ENCODE measurements at places on chromosomes 16 and 17. TPM values are rescaled to one million over a fixed set of nuclear protein-coding genes. Genes with fewer than 3 reads are reported as not detected.

- no peak for DNase-seq
- H3K27ac ChIP-seq = no peak overlapping the region
- H3K36me3 ChIP-seq = no peaks in the 10 kb centered on the region
- H3K4me1 ChIP-seq = no peaks in the 10 kb centered on the region
- no peak overlapping the region for H3K4me3 ChIP-seq
- H3K27me3 ChIP-seq = no peaks in the 10 kb centered on the region
Measured at GRCh38 chr16:54437921-54438320, 151.3 kb upstream of the IRX3 start.

GRCh38 chr16:8729779-8730334, 55.4 kb downstream of the ABAT start:
- peaks cover 13% of the 10 kb centered on the region for H3K4me1 ChIP-seq
- H3K4me3 ChIP-seq = no peak overlapping the region
- no peak for DNase-seq
- H3K36me3 ChIP-seq = no peaks in the 10 kb centered on the region

DNA sequence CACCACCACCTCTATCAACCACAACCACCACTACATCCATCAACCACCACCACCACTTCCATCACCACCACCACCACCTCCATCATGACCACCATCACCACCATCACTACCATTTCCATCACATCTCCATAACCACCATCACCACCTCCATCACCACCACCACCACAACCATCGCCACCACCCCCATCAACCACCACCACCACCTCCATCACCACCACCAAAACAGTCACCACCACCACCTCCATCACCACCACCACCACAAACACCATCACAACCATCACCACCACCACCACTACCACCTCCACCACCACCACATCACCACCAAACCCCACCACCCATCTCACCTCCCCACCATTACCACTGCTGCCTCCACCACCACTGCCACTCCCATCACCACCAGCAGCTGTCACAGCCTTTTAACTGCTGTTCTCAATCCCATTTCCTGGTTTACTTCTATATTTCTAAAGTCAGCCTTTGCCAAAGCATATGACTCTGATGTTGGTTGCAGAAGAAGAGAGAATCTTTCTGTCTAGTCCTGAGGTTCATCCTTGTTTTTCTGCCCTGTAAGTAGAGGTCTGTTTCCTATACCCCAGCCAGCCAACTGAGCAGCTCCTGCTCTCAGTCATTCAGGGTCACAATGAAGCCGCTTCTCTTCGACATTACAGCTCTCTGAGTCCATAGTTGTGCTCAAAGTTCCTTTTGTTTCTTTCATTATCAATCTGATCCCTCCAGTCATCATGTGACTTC, 14.0 kb downstream of the MARCHF10 start:
- H3K4me3 ChIP-seq = peak overlapping the region; percentile 13
- H3K27me3 ChIP-seq = peaks cover 16% of the 10 kb centered on the region
- H3K27ac ChIP-seq = no peak overlapping the region
- H3K36me3 ChIP-seq = peaks cover 5% of the 10 kb centered on the region

DNA sequence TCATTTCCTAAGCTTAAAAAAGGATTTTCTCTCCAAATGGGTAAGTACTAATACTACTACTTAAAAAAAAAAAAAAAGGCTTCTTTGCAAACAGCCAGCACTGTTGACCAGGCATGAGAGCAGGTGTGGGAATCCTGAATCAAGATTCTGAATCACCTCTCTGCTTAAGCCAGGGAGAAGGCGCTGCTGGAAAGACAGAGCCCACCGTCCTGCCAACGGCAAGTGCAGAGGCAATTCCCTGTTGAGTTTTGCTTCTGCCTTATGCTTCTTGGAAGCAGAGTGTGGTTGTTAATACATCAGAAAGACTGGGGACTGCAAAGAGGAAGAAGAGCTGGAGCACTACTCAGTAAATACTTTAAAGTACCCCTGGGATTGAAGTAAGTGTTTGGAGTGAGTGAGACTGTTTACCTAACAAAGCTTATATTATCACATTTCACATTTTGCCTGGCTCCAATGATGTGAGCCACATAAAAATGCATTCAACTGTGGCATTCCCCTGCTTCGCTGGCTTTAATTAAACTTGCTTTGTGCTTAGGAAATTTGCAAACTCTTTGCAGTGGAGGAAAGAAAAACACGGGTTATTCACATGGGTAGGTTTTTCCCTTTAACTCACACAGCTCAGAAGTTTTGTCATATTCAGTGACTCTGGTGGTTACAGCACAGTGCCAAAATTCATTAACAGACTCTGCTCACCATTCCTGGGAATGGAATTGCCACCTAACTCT, 86.0 kb upstream of the KIF2B start:
- H3K27me3 ChIP-seq = no peaks in the 10 kb centered on the region
- no peaks in the 10 kb centered on the region for H3K4me1 ChIP-seq
- H3K36me3 ChIP-seq = no peaks in the 10 kb centered on the region

DNA sequence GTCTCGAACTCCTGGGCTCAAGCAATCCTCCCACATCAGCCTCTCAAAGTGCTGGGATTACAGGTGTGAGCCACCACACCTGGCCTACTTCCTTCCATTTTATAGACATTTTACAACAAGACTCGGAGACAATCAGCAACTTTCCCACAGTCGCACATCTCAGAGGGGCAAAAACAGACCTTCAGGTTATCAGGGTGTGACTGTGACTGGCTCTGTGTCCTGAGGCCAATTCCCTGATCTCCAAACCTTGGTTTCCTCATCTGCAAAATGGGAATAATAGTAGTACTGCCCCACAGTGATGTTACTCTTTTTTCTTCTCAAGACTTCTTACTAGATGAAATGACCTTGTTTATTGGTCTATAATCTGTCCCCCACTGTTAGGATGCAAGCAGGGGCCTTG, 10.8 kb upstream of the KCNH6 start:
- H3K4me1 ChIP-seq = no peaks in the 10 kb centered on the region
- H3K27me3 ChIP-seq = peaks cover 5% of the 10 kb centered on the region
- no peak for DNase-seq
- H3K36me3 ChIP-seq = no peaks in the 10 kb centered on the region

GRCh38 chr16:11621920-11622651, 35.4 kb upstream of the LITAF start:
- H3K27ac ChIP-seq = peak overlapping the region; percentile 96
- peaks cover 80% of the 10 kb centered on the region for H3K4me1 ChIP-seq

DNA sequence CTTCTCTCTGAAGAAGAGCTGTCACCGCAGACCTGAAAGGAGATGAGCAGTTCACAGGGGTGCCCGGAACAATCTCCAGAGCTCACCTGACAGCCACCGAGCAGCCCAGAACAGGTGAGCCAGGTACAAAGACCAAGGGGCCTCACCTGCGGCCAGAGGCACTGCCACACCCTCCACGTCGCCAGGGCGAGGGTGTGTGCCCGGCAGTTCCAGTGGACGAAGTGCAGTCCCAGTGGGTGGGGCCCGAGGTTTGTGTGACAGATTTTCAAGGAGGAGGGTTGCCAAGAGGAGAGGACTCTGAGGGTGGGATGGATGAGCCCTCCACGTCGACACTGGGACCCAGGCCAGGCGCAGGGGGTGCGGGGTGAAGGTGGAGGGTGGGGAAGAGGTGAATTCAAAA, 61.7 kb downstream of the SMPD3 start:
- DNase-seq = no peak
- peaks cover 10% of the 10 kb centered on the region for H3K4me1 ChIP-seq
- peaks cover 22% of the 10 kb centered on the region for H3K27me3 ChIP-seq
- no peaks in the 10 kb centered on the region for H3K36me3 ChIP-seq
- H3K27ac ChIP-seq = no peak overlapping the region

GRCh38 chr16:53058441-53058840, 3.6 kb downstream of the CHD9 start:
- no peak overlapping the region for H3K4me3 ChIP-seq
- no peaks in the 10 kb centered on the region for H3K27me3 ChIP-seq
- H3K4me1 ChIP-seq = peaks cover 48% of the 10 kb centered on the region
- H3K27ac ChIP-seq = no peak overlapping the region
- no peak for DNase-seq

GRCh38 chr17:7308625-7309433, 1.4 kb downstream of the EIF5A start:
- peaks cover 52% of the 10 kb centered on the region for H3K36me3 ChIP-seq
- H3K27me3 ChIP-seq = no peaks in the 10 kb centered on the region
- peak overlapping the region; percentile 96 for H3K4me3 ChIP-seq
- peak overlapping the region; percentile 99 for H3K27ac ChIP-seq
- DNase-seq = peak; percentile 89
- H3K4me1 ChIP-seq = peaks cover 53% of the 10 kb centered on the region

- H3K27ac ChIP-seq = peak overlapping the region; percentile 62
- no peaks in the 10 kb centered on the region for H3K27me3 ChIP-seq
- peaks cover 38% of the 10 kb centered on the region for H3K4me1 ChIP-seq
- DNase-seq = peak; percentile 81
- H3K36me3 ChIP-seq = peaks cover 25% of the 10 kb centered on the region
Measured at GRCh38 chr16:50210266-50211038, 55.9 kb upstream of the ADCY7 start.

DNA sequence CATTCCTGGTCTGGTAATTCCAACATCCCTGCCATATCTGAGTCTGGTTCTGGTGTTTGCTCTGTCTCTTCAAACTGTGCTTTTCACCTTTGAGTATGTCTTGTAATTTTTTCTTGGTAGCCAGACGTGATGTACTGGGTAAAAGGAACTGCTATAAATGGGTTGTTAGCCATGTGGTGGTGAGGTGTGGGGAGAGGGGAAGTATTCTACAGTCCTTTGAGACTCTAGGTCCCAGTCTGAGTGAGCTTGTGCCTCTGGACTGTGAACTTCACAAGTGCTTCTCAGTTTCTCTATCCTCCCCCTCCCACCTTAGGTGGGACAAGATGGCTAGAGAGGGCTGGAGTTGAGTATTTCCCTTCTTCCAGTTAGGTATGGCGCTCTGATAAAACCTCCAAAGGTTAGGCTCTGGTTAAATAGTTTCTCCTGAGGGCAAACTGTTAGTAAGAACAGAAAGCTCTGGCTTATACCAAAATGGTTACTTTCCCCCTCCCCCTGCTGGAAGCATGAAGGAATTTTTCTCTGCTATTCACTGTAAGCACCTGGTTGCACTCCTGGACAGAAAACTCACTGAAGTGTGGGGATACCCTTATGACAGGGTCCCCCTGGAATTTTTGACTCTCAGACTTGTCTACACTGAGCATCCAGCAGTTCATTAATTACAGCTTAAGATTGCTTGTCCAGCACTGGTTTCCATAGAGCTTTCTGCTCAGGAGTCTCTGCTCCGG, 87.8 kb downstream of the MARCHF10 start:
- no peak overlapping the region for H3K4me3 ChIP-seq
- H3K4me1 ChIP-seq = peaks cover 19% of the 10 kb centered on the region
- DNase-seq = no peak
- peaks cover 2% of the 10 kb centered on the region for H3K36me3 ChIP-seq
- H3K27ac ChIP-seq = no peak overlapping the region

DNA sequence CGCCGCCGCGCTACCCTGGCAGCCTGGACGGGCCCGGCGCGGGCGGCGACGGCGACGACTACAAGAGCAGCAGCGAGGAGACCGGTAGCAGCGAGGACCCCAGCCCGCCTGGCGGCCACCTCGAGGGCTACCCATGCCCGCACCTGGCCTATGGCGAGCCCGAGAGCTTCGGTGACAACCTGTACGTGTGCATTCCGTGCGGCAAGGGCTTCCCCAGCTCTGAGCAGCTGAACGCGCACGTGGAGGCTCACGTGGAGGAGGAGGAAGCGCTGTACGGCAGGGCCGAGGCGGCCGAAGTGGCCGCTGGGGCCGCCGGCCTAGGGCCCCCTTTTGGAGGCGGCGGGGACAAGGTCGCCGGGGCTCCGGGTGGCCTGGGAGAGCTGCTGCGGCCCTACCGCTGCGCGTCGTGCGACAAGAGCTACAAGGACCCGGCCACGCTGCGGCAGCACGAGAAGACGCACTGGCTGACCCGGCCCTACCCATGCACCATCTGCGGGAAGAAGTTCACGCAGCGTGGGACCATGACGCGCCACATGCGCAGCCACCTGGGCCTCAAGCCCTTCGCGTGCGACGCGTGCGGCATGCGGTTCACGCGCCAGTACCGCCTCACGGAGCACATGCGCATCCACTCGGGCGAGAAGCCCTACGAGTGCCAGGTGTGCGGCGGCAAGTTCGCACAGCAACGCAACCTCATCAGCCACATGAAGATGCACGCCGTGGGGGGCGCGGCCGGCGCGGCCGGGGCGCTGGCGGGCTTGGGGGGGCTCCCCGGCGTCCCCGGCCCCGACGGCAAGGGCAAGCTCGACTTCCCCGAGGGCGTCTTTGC, 3.1 kb downstream of the HIC1 start:
- no peak for DNase-seq
- H3K27ac ChIP-seq = no peak overlapping the region
- peaks cover 3% of the 10 kb centered on the region for H3K27me3 ChIP-seq
- H3K4me1 ChIP-seq = peaks cover 29% of the 10 kb centered on the region

DNA sequence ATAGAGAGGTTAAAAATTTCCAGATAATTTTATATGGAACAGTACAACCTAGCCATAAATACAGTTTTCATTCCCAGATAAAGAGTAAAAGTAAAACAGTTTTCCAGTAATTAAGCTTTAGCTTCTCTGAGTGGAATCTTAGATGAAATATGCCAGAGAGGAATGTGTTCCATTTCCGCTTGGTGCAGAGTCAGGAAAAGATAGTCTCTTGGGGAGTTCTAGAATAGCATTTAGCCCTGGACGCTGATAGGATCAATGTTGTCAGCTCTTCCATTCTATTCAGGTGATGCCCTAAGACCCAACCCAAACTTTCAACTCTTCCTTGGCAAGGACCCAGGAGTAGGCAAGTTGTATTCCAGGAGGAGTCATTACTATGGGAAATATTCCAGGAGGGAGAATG, 30.9 kb upstream of the ABCA3 start:
- no peaks in the 10 kb centered on the region for H3K36me3 ChIP-seq
- no peak overlapping the region for H3K27ac ChIP-seq
- no peak overlapping the region for H3K4me3 ChIP-seq
- H3K27me3 ChIP-seq = peaks cover 40% of the 10 kb centered on the region
- no peak for DNase-seq

GRCh38 chr17:42517516-42517915, 18.5 kb upstream of the NAGLU start:
- no peak overlapping the region for H3K4me3 ChIP-seq
- peak; percentile 84 for DNase-seq
- H3K36me3 ChIP-seq = no peaks in the 10 kb centered on the region
- peaks cover 4% of the 10 kb centered on the region for H3K27me3 ChIP-seq

DNA sequence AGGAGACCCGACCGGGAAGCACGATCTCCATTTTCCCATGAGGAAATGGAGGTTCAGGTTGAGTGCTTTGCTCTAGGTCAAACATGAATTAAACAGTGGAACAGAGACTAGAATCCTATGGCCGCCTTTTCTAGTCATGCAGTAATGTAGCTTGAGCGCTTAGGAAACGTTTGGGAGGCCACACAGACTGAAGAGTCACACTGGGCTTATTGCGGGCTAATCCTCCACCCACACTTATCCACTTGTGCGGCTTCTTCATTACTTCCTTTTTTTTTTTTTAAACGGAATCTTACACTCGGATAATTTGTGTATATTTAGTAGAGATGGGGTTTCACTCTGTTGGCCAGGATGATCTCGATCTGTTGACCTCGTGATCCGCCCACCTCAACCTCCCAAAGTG, 26.0 kb downstream of the CACNG3 start:
- DNase-seq = no peak
- peaks cover 20% of the 10 kb centered on the region for H3K27me3 ChIP-seq
- H3K36me3 ChIP-seq = no peaks in the 10 kb centered on the region
- H3K4me3 ChIP-seq = no peak overlapping the region

GRCh38 chr17:17224137-17224536, 12.8 kb downstream of the FLCN start:
- no peak for DNase-seq
- H3K36me3 ChIP-seq = peaks cover 56% of the 10 kb centered on the region
- no peaks in the 10 kb centered on the region for H3K4me1 ChIP-seq
- H3K4me3 ChIP-seq = no peak overlapping the region

The TMEM256 gene
- 47.2 TPM for total RNA-seq

The ICAM2 gene
- 116 TPM for total RNA-seq

The ALOXE3 gene
- not detected for total RNA-seq

The CCL11 gene
- total RNA-seq = not detected

The CCL3 gene
- 3.7 TPM for total RNA-seq

The FZD2 gene
- total RNA-seq = not detected

Measured in activated CD4-positive, alpha-beta T cell treated with anti-CD3 and anti-CD28 coated beads, Interleukin-2, amount 10 ng/mL, durations not matched to agents 7 days and 5 days (primary cell).